ENCODE measurements at places on chromosomes 5 and 9.

DNA sequence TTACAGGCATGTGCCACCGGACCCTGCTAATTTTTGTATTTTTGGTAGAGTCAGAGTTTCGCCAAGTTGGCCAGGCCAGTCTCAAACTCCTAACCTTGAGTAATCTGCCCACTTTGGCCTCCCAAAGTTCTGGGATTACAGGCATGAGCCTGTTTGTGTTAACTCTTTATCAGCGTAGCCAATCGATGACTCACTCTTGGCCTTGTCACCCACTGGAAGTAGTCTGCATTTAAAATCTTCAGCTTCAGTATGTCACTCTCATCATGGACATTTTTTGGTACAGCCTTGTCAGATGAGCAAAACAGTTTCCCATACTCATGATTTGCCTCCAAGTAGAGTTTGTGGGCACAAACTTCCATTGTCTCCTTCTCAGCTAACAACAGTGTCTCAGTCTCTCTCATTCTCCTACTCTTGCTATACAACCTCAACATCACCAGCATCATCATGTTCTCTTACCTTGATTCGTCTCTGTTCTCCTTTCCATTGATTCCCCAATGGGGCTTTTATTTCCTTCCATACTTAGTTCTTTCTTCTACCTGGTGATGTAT, 22.5 kb downstream of the MUSK start:
- DNase-seq = peak; percentile 21

DNA sequence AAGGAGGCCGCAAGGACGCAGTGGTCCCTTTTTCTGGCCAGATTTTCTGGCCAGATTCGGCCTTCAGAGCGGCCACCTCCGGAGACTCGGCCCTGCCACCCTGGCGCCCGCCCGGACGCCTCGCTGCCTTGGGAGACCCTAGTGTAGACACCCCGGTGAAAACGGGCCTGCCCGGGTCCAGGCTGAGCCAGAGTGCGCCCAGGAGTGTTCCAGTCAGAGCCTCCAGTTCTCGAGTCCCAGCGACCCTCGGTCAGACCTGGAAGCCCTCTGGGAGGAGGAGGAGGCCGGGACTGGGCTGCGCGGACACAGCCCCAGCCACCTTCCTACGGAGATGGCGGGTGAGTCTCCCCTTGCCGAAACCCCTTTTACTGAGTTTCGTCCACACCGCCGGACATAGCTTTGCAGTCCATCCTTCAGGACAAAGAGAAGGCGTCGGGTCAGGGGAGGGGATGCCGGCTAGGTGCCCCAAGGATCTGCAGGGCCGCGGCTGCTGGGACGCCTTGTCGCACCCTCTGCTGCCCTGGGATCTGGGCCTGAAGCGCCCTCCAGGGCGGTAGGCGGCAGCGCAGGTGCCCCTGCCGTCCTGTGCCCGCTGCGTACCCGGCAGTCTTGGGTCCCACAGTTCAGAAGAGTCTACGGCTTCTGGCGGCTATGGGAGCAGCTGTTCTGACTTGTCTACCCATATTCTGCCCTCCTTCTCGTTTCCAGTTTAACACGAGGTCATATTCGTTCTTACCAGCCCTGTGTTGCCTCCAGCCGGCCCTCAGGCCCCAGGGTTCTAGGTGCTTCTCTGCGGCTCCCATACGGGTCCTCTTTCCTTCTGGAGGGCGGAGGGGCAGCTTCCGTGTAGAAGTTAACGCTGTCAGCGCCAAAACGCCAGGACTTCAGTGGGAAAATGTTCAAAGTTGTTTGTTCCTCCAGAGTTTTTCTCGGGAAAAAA, 1771.7 kb upstream of the CDH9 start:
- no peak for DNase-seq

DNA sequence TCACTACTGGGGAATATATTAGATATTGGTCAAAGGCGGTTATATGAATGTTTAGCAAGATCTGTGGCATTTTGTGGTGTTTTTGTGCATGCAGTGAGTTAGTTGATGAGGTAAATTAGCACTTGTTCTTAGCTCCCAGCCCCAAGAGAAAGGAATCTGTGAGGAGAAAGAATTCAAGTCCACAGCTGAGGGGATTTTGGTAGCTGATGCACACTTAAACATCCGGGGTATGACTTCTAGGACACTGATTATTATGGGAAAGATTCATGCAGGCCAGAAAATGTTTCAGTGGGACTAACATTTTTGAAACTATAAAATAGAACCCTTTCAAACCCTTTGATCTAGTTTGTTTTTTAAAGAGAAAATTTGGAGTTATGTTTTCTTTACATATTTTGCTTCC, 118.2 kb upstream of the RPS23 start:
- DNase-seq = peak; percentile 13

DNA sequence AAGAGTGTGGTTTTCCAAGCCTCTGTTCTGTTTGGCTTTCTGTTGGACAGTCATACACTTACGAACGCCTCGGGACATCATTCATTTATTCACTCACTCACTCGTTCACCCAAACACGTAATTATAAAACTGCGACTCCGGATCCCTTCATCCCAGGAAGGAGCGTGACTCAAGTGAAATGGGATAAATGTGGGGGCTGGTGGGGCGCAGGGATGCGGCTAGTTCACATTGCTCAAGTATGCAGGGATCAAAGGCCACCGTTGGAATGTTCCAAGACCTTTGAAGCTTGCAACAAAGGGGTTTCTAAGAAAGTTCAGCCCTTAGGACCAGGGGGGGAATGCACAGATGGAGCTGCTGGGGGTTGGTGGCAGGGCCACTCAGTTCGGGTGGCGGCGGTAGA, 64.2 kb downstream of the CFAP77 start:
- DNase-seq = no peak

DNA sequence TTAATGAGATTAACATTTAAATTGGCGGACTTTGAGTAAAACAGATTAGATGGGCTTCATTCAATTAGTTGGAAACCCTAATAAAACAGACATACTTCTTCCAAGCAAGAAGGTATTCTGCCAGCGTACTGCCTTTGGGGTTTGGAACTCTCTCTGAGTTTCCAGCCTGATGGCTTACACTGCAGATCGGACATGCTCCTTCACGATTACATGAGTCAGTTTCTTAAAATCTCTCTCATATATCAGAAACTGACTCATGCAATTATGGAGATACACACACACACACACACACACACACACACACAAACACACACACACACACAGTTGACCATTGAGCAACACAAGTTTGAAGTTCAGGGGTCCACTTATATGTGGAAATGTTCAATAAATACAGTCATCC, 789.4 kb downstream of the CDH12 start:
- no peak for DNase-seq

DNA sequence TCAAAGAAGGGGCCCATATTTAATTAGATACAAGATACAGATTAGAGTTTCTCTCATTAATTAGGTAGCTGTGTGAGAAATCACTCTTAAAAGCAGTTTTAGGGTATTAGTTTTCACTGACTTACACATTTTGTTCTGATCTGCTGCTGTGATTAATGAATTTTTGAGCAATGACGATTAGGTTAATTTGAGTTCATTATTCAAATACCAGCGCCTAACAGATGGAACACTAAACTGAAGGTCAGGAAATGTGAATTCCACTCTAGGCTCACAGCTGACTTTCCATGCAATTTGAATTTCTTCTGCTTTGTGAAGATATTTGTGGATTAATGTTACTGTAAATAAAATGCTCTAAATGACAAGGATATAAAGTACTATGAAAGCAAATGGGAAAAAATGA, 380.6 kb downstream of the ADGRV1 start:
- DNase-seq = no peak

All from DMS53 (cell line).